Spinal cord (tissue), 10 donors: ENCODE measurements at places on chromosomes 16 and 17. TPM values are rescaled to one million over a fixed set of nuclear protein-coding genes. Genes with fewer than 3 reads are reported as not detected.

Gene USP43
- 6.5 TPM for polyA plus RNA-seq

Gene SMIM5
- 2.1 TPM for polyA plus RNA-seq

Gene MAPT
- 439 TPM for polyA plus RNA-seq

Gene TEKT1
- polyA plus RNA-seq = 11.9 TPM

Gene C16orf92
- 2.0 TPM for polyA plus RNA-seq

Gene TNFSF13
- 4.2 TPM for polyA plus RNA-seq

Gene CDR2L
- polyA plus RNA-seq = 25.4 TPM

Gene KCTD19
- polyA plus RNA-seq = 2.2 TPM

DNA sequence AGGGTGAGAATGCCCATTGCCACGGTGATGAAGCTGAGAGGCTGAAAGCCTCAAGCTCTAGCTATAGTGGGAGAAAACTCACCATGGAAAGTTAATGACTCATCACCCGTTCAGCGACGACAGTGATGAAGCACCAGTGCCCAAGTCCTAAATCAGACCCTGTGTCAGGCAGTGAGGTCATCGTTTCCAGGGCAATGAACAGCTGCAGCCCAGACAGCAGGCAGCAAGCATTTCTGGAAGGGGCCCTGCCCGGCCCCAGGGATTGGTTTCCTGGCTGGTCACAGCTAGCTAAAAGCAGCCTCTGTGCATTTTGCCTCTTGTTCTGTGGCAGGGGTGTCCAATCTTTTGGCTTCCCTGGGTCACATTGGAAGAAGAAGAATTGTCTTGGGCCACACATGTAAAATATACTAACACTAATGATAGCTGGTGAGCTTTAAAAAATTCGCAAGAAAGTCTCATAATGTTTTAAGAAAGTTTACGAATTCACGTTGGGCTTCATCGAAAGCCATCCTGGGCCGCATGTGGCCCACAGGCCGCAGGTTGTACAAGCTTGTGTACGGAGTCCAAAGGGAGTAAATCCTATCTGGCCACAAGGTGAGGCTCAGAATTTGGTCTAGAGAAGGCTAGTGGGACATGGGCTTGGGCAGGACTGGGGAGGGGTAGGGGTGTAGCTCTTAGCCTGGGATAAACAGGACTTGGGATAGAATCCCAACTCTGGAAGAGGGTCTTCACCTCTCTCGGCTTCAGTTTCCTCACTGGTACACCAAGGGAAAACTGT is 40.6 kb downstream of the MIS12 start:
- DNase-seq = peak; percentile 79

- DNase-seq = no peak
Observed at GRCh38 chr17:40529991-40530390, 28.6 kb upstream of the TNS4 start.

DNA sequence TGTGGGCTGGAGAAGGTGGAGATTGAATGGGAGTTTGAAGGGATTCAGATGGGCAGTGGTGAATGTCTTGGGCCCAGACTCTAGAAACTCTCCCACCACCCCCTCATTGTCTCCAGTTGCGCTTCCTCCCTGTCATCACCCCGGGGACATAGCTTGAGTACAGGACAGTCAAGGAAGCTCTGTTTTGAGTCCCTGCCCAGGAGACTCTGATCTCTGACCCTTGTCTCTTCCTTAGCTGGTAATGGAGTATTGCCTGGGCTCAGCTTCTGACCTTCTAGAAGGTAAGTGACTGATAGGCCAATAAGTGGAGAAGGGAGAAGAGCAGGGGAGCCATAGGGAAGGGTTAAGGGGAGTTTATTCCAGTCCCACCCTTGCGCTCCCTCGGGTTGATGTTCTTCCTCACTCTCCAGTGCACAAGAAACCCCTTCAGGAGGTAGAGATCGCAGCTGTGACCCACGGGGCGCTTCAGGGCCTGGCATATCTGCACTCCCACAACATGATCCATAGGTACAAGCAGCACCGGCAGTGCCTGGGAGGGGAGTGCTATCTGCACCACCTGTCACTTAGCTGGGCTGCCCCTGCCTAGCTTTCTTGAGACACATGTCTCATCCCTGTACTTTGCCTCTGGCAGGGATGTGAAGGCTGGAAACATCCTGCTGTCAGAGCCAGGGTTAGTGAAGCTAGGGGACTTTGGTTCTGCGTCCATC is 5.0 kb downstream of the TAOK2 start:
- DNase-seq = no peak

DNA sequence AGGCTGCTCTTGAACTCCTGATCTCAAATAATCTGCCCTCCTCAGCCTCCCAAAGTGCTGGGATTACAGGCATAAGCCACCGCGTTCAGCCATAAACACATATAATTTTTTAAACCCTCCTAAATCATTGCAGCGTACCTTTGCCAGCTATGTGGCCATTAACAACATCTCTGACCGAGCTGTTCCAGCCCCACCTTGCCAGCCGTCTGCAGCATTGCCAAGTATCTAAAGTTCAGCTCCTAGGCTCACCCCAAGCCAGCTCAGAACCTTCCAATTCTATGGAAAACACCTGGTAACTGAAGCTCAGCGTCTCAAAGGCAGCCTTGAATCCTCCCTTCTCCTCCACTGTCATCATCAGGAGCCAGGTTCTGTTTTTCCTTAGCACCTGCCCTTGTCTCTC is 5.1 kb upstream of the MEIOB start:
- no peak for DNase-seq

DNA sequence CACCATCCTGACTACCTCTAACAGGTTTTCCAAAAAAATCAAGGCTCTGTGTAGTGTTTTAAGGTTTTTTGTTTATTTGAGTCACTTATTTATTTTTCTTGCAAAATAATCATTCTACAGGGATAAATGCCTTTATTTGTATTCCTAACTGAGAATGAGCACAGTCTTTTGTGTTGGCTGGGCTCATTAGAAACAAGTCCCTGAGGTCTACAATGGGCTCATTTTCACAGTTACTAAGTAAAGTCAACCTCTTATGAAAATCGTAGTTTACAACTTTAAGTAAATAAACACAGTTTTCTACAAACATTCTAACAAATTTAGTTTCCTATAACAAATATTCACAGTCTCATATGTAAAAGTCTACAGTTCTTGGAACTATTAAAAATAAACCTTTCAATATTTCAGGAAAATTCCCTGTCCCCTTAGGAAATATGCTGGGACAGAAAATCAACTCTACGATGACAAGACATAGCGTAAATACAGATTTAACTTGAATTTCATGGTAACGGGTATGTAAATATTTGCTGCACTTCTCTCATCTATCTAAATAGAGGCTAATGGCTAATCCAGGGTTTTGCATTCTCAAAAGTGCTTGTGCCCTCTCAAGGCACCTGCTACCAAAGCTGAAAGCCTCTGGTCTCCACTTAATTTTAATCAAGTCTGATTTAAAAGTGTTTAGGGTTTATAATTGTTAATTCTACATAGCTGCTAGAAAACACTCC is 31.5 kb upstream of the CDH5 start:
- DNase-seq = no peak

DNA sequence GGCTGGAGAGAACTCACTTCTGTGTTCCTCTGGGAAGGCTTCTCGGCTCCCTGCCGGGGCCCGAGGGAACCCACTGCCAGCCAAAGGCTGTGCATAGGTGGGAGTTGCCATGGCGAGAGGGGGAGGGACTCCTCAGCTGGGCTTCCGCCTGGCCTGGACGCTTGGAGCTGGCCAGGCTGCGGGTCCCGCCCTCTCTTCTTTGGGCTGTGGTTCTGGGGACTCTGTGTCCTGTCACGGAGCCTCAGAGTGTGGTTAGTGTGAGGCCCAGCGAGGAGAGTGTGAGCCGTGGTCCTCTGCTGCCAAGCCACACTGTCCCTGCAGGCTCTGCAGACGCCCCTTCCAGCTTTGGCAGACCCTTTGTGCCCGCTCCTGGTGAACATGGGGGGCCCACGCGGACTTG is 123.1 kb downstream of the OR1D5 start:
- DNase-seq = no peak

- no peak for DNase-seq
Observed at GRCh38 chr17:6435051-6435450, at the start of gene AIPL1. TSS of gene AIPL1 (minus strand) at chr17:6435121. CDS start at chr17:6435104, 17 bp downstream.

GRCh38 chr16:55081622-55082590 is 151.2 kb downstream of the IRX5 start:
- DNase-seq = no peak

- no peak for DNase-seq
Observed at GRCh38 chr17:28204751-28205150, 114.2 kb upstream of the TMEM97 start.

- peak; percentile 73 for DNase-seq
Observed at GRCh38 chr16:19223235-19224170, 55.5 kb downstream of the SYT17 start.

DNA sequence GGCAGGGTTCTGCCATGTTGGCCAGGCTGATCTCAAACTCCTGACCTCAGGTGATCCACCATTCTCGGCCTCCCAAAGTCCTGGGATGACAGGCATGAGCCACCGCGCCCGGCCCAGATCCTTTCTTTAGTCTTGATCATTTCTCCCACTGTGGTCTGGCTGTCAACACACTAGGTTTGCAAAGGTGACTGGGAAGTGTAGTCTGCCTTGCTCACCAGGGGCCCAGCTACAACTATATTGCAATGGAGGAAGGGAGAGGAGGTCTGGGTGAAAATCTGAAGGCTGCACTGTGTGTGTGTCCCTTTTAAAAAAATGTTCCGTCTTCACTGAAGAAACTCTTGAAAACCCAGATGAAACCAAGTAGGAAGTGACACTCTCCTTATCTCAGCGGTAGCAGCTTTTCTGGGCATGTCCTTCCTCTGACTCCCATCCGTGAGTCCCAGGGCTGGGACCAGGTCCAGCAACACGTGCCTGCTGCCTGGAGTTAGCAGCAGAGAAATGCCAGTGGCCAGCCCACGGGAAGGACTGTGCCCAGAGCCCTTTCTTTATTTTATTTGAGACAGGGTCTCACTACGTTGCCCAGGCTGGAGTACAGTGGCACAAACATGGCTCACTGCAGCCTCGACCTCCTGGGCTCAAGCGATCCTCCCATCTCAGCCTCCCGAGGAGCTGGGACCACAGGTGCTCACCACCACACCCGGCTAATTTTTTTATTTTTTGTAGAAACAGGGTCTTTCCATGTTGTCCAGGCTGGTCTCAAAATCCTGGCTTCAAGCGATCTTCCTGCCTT is 17.8 kb upstream of the KIF19 start:
- no peak for DNase-seq

DNA sequence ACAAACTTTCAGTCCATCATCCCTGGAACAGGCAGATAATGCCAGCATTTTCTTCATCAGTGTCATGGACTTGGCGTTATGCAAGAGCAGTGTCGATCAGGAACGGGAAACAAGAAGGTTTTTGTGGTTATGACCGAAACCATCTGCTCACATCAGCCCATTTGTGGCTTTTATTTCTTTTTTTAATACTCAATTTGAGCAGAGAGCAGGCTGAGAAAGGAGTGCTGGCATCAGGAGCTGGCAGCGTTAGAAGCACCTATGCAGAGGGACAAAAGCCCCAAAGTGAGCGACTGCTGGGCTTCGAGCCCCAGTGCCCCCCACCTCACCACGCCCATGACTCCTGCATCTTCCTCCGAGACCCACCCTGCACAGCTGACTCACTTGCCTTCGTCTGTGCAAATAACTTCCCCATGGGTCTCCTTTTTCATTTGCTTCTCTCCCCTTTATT is 16.2 kb upstream of the CD300E start:
- DNase-seq = no peak

GRCh38 chr16:11297492-11298142 is 16.5 kb upstream of the PRM1 start:
- peak; percentile 87 for DNase-seq

DNA sequence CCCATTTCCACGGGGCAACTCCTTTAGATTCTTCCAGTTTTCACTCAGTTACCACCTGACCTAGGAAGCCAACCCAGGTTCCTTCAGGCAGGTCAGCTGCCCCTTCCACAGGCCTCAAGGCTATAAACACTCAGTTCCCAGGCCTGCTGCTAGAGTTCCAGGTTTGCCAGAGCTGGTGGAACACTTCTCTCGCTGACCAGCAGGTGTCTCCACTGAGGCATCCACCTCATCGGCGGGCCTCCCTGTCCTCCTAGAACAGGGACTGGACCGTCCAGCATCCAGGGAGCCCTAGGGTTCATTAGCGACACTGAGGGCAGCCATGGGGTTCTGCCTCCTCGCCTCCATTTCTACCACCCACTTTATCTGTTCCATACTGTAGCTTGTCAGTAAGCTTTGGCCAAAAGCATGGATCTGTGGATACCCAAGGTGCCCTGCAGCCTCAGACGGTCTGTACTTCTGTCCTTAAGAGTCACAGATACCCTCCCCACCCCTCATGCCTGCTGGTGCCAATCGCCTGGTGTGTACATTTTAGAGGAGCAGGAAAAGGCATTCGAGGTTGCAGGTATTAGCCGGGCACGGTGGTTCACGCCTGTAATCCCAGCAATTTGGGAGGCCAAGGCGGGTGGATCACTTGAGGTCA is 29.0 kb downstream of the PIMREG start:
- peak; percentile 91 for DNase-seq

DNA sequence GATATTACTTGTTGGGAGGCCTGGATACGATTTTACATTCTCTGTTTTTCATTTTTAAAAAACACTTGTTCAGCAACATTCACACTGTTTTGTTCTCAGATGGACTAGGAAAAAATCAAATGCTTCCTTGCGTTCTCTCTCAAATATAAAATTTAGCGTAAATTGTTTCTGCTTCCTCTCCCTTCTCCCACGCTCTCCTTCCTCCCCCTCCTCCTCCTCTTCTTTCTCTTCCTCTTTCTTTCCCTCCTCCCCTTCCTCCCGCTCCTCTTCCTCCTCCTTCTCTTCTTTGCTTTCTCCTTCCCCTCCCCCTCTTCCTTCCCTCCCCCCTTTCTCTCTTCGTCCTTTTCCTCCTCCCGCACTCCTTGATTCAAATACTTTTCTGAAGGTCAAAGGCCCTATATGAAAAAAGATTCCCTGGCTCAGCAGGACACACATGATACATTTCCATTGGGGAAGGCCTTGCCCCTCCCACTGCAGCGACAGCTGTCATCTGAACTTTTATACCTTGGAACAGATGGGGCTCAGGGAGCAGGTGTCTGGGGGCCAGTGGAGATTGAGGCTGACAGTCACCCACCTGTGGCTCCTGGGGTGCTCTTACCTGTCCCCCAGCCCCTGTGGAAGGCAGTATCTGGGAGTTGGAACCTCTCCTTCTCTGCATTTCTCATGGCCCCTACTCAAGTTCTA is 99.4 kb upstream of the SDK2 start:
- DNase-seq = no peak

- no peak for DNase-seq
Observed at GRCh38 chr16:55824473-55825000, 8.4 kb downstream of the CES1 start.

DNA sequence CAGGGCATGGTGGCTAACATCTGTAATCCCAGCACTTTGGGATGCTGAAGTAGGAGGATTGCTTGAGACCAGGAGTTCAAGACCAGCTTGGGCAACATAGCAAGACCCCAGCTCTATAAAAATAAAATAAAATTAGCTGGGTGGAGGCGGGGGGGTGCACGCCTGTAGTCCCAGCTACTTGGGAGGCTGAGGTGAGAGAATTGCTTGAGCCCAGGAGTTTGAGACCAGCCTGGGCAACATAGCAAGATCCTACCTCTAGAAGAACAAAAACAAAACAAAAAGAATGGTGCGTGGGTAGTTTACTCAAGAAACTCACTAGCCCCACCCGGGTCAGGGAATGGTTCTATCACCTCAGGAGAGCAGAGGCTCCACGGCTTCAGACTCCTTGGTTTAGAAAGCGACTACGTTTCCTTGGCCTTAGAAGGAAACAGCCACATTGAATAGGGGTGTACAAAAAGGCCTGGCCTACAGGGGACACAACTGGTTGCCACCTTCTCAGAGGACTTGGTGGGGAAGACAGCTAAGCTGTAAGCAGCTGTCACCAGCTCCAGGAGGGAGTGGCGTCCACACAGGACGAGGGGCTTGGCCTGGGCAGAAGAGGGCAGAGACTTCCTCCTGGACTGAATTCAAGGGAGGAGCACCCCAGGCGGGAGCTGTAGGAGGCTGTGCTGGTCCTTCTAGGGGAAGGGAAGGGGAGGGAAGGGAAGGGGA is 716 bp downstream of the TK1 start:
- DNase-seq = no peak

GRCh38 chr17:36655726-36656125 is 54.3 kb downstream of the MRM1 start:
- DNase-seq = peak; percentile 82
